Muscle of leg (tissue), 16 donors: ENCODE measurements at places on chromosomes 7 and 10. TPM values are rescaled to one million over a fixed set of nuclear protein-coding genes. Genes with fewer than 3 reads are reported as not detected.

TSPAN33 gene
- polyA plus RNA-seq = 50.2 TPM

FERD3L gene
- polyA plus RNA-seq = not detected

PTF1A gene
- not detected for polyA plus RNA-seq

GRCh38 chr10:47442351-47442750 is 41.6 kb downstream of the ANXA8 start:
- no peak for DNase-seq

GRCh38 chr7:131945313-131945911 is 389.0 kb upstream of the PODXL start:
- DNase-seq = peak; percentile 30

- no peak for DNase-seq
Observed at GRCh38 chr7:49781996-49782395, 8.6 kb downstream of the VWC2 start.

GRCh38 chr7:1768832-1769231 is 98.8 kb downstream of the ELFN1 start:
- DNase-seq = no peak
